ENCODE measurements at places on chromosomes 4 and X. TPM values are rescaled to one million over a fixed set of nuclear protein-coding genes. Genes with fewer than 3 reads are reported as not detected.

Gene PIGA
- total RNA-seq: 15.7 TPM

Gene MSX1
- total RNA-seq: not detected

Gene SPOCK3
- total RNA-seq: 0.44 TPM

Gene ADGRL3
- total RNA-seq: 13.0 TPM

Gene TBX22
- 0.33 TPM for total RNA-seq

Gene SPACA5
- not detected for total RNA-seq

Gene TMSB15C
- total RNA-seq: 2.6 TPM

Gene PHF8
- 27.6 TPM for total RNA-seq

- DNase-seq: no peak
Measured at GRCh38 chr4:25670991-25671390, 15.3 kb downstream of the SLC34A2 start.

DNA sequence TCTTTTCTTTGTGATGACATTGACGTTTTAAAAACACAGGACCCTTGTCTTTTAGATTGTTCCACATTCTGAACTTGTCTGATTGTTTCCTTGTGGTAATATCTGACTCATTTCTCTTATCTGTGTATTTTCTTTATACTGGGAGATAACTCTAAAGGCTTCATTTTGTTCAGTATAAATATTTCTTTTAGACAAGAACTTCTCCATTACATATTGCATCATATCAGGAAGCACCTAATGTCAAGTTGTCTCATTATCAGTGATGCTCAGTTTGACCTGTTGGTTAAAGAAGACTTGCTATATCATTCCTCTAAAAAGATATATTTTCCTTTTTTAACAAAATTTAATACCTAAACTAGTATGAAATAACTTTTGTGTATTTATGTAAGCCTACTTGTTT is 152.3 kb upstream of the BMP3 start:
- no peak for DNase-seq

DNA sequence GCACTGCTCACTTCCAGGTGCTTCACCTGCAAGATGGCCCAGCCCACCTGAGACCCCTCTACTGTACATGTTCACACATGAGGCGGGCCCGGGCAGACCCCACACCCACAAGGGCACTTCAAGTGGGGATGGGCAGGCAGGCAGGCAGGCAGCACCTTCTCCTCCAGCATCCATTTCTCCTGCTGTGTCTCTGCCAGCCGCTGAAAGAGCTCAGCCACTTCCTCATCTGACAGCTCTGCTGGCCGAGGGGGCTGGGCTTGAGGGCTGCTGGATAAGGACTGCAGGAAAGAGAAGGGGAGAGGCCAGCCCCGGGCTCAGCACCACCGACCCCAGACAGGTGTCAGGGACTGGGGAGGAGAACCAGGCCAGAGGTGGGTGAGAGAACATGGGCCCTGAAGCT is 4.4 kb upstream of the KCND1 start:
- no peak for DNase-seq

DNA sequence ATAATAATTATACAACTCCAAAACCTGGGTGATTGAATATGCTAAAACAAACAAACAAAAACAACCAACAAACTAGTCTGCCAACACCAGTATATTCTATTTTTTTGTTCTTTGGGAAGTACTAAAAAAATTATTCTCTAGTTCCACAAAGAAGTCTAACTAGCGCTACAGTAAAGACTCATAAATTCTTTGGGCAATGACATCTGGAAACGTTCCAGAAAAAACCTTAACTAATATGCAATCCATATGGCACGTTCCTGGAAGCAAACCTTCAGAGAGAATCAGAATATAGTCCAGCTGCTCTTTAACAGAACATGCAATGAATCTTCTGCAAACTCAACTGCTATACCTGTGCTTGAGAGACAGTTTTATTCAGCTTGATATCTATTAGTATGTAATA is 500.1 kb downstream of the TRAM1L1 start:
- DNase-seq: no peak

DNA sequence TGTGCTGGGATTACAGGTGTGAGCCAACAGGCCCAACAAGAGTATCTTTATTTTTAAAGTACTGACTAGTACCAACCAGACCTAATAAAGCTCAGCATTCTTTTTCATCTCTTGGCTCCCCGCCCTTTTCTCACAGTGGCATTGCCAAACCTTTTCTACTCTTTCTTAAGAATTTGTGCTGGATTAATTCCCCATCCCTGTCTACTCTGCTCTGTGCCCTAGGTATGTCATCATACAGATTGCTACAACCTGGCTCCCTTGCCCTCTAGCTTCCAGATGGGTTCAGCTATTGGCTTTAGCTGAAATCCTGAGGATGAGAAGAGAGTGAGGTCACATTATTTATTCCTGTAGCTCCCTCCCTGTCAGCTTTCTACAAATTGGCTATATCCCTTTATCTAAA is 34.9 kb upstream of the CCNI start:
- no peak for DNase-seq

- no peak for DNase-seq
Measured at GRCh38 chrX:19347916-19348315, 4.2 kb downstream of the PDHA1 start.

- DNase-seq: no peak
Measured at GRCh38 chr4:174388461-174389145, 104.9 kb downstream of the CEP44 start.

GRCh38 chr4:62627671-62628070 is 1427.5 kb downstream of the ADGRL3 start:
- no peak for DNase-seq

DNA sequence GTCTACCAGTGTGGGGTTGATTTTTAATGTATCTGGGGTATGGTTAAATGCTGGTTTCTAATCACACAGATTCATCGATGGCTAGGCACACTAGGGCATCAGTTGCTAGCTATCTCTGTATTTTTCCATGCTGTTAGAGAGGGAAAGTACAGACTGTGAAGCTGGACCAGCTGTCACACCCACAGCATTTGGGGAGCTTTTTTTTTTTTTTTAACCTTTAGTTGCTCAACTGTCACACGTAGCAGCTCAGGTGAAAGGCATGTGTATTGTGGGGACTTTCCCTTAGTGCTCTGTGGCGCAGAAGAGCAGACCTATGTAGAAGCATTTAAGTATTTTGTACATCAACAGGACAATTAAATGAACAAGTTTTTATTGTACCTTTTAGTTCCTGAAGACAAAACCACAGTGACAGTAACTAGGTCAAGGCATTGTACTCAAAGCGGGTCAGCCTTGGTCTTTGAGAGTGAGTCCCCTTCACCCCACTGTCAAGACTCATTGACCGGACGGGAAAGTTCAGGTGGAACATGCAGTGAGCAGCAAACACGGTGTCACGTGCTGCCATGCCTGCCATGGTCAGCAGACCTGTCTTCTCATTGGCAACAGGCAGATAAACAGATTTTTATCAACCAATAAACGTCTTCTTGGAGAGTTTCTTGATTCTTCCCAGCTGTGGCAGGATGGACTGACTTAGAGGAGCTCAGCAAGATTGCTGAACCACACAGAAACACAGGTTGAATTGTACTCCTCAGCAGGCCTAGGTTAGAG is 65.3 kb downstream of the CASP3 start:
- DNase-seq: no peak

DNA sequence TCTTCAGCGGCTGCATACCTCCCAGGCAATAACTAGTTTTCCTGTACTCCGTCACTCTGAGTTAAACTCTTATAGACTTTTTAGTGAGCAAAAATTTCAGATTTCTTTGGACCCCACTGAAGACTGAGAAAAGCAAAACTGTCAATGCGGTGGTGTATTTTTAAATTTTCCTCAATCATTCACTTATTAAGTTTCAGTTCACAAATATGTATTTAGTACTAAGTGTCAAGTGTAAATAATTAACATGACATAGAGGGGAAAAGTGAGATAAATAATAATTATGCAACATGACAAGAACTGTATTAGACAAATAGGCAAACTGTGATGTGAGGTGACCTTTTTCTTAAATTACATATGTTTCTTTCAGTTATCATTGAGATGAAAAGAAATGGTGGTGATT is 124.4 kb downstream of the NAF1 start:
- no peak for DNase-seq

DNA sequence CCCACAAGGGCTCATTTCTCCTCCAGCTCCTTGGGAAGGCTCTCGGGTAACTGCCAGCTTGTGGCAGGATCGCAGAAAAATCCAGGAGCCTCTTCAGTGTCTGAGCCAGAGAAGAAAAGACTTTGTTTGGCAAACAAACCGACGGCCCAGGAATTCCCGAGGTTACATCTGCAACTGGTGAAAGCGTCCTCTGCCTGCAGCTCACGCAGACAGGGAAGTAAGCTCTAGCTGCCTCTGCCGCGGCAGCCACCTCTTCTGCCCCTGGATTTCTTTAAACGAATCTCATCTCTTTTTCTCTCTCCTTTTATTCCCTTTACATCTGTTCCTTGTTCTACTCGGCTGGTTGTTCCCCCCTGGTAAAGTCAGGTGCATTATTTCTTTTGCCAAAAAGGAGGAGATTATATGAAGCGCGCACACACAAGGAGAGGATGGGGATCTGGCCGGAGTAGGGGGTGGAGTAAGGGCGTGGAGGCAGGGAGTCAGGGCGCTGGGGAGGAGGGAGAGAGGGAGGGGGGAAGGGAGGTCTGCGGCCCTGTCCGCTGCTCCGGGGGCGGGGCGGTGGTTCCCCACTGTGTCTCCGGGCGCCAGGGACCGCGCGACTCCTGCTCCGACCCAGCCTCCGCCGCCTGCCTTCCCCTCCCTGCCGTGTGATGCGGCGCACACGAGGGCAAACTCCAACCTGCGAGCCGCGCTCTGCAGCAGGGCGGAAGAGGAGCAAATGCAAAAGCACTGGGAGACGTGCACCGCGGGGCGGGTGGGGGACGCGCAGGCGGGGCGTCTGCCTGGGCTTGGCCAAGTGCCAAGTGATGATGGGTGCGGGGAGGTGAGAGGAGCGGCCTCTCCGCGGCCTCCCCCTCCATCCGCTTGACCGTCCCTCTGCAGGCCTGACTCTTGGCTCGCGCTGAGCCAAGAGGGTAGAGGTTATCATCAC is at the start of gene DCHS2:
DCHS2 (minus strand) TSS at position 459 of the 931 bp plus-strand sequence; CDS start at position 15, 444 bp downstream.
- DNase-seq: no peak

- no peak for DNase-seq
Measured at GRCh38 chr4:53131562-53131925, 234.3 kb downstream of the SCFD2 start.

DNA sequence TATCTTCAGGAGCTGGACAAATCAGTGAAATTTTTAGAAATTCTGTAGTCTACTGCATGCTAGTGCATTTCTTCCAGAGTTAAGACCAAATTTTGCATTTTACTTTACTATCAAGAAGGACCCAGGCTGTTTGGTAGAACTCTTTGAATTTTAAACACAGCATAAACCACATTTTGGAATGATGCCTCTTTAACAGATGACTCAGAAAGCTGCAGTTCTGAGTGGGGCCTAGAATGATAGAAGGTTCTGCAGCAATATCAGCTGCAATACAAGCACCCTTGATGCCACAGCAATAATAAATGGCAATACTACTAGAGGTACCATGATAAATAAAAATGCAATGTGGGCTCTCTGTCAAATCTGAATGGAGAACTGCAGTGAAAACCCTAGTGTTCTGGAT is 198.7 kb downstream of the TMA16 start:
- no peak for DNase-seq

DNA sequence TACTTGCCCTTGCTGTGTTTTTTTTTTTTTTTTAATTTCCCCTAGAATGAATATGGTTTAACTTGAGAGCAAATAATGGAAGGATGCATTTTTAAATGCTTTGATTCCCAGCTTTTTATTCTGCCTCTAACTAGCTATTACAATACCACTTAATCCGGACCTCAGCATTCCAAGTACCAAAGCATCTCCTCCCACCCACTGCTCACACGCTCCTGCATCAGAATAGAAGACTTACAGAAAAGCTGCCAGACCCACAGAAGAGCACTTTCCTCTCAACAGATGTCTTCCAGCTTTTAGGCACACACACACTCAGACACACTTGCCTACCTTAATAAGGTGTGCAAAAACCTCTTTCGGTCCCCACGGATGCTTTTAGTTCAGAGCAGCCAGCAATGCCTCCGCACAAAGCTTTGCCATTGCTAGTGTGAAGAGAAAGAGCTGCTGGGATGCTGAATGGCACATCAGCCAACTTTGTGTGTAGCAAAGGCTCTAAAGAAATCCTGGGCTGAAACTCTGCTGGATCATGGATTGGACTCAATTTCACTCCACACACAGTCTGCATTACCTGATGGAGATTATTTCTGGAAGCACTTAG is 1056.2 kb downstream of the DMD start:
- DNase-seq: no peak
